Stimulated activated CD4-positive, alpha-beta T cell treated with anti-CD3 and anti-CD28 coated beads, Interleukin-12 subunit alpha, Interleukin-12 subunit beta, amount 100 ng/mL, for 48 hours (primary cell): ENCODE measurements at places on chromosomes 2 and 18.

DNA sequence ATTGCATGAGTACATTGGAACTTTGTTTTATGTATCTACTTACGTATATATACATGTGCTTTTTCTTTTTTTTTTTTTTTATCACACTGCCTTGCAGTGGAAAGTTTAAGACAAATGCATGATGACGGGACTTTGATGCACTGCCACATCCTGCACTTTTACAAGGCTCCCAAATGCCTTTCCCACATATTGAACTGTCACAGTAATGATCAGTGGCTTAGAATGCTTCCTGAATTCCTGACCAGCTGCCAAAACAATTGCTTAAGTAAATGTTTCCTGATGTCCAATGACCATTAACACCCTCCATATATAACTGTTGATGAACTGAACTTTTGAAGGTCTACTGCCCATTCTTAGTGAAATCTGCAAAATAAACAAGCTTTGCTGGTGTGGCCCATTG lies 60.2 kb downstream of the LYPD6B start:
- no peak for DNase-seq

GRCh38 chr2:67954093-67954748 lies 108.6 kb downstream of the C1D start:
- no peak for DNase-seq

DNA sequence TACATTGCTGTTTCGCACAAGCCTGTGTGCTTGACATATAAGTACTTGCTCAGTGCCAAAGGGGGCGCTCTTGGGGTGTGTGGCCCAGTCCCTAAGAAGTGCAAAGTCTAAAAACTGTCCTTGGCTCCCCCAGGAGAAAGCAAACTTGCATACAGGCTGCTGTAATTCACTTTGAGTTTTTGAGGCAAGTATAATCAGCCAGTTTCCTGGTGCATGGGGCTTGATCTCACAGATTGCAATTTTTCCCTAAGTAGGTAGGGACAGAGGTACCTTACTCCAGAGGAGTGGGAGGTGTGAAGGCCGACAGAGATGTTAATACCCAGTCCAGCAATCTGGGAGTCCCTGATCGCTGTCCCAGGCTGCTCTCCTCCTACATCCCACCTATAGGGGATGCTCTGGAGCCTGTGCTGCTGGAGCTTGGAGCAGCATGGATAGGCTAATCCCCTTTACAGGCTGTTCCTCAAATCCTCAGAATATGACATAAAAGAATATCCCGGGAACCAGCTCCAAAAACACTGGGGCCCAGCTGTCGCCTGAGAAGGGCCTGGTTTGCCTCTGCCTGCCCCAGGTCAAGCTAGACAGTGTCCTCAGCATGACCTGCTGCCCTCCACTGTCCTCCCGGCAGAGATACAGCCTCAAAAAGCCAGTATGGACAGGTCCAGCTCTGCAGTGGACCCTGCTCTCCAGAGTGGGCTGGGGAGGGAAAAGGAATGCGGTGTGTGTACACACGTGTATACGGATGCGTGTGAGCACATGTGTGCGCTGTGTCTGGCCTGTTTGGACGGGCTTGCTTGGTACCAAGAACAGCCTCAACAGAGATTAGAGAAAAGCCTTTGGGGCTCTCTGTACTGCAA lies 136.5 kb upstream of the HAAO start:
- no peak for DNase-seq

DNA sequence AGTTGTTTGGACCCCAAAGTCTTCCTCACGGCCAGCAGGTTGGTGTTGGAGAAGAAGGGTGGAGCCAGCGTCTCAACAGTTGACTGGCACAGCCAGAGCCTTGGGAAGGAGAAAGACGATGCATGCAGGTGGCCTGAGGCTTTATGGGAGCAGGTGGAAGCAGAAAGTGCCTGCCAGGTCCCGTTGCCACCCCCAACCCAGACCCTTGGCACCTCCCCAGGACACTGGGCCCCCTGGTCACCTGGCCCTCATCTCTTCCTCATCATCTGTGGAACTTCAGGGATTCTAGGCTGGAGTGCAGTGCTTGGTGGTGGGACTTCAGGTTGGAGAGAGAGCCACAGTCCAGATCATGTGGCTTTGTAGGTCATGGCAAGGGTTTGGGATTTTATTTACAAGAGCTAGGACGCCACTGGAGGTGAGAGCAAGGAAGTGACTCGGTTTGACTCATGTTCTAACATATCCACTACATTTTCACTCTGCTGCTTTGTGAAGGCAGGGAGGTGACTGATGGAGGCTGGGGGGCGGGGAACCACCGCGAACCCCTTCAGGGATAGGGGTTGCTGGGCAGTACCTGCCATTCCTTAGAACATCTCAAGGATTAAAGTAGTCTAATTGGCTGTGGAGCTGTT lies 62.5 kb upstream of the B3GNT7 start:
- DNase-seq, result no peak

GRCh38 chr2:182463760-182464159 lies 36.9 kb upstream of the PDE1A start:
- no peak for DNase-seq

GRCh38 chr2:165536851-165537499 lies 67.5 kb downstream of the CSRNP3 start:
- no peak for DNase-seq

- DNase-seq, result no peak
These were observed 271.4 kb downstream of the SATB2 start for GRCh38 chr2:199186301-199186751.

DNA sequence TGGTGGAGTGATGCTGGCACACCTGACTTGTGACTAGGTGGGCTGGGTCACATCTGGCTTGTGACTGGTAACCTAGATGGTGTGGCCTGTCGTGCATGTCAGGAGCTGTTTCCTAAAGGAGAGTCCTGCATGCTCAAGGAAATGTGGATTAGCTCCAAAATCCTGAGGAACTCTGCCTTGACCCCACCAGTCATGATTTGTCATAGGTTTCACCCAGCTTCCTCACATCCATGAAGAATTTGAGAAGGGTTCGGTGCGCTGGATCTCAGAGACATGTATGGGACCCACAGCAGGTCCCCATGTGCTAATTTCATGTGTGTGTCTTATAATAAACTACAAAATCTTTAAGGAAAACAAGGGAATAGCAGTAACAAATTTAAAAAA lies 107.2 kb downstream of the COL6A3 start:
- no peak for DNase-seq

GRCh38 chr2:169095621-169096105 lies 26.3 kb downstream of the DHRS9 start:
- no peak for DNase-seq

GRCh38 chr18:66616523-66616983 lies 12.7 kb upstream of the CDH19 start:
- no peak for DNase-seq

DNA sequence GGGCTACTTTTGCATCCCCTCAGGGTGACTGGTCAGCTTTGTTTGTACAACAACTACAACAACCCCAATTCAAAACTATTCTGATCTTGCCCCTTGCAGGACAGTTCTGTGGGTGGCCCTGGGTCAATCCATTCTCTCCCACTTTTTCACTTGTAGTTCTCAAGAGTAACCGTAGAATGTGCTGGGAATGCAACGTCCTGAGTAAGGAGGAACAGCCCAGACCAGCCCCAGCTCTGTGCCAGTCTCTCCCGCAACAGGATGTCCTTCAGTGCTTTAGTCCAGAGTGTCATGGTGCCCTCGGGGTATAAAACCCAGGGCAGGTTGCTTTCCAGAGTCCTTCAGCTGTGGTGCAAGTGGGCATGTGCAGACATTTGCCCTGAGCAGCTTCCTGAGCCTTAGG lies 22.1 kb upstream of the TEX51 start:
- no peak for DNase-seq

- no peak for DNase-seq
These were observed 64.7 kb downstream of the CCDC148 start for GRCh38 chr2:158391876-158392275.
